ENCODE measurements at places on chromosomes 5 and 9. TPM values are rescaled to one million over a fixed set of nuclear protein-coding genes. Genes with fewer than 3 reads are reported as not detected.
A peak's percentile ranks its signal among the peaks of the same experiment; 100 is the strongest.

The CETN3 gene
- 111 TPM for total RNA-seq

The LCN1 gene
- not detected for total RNA-seq

- DNase-seq = no peak
Observed at GRCh38 chr9:129891569-129891968, 56.3 kb downstream of the USP20 start.

The ZBTB26 gene
- total RNA-seq = 4.5 TPM

- no peak for DNase-seq
Observed at GRCh38 chr9:128479262-128479661, 23.5 kb downstream of the ODF2 start.

DNA sequence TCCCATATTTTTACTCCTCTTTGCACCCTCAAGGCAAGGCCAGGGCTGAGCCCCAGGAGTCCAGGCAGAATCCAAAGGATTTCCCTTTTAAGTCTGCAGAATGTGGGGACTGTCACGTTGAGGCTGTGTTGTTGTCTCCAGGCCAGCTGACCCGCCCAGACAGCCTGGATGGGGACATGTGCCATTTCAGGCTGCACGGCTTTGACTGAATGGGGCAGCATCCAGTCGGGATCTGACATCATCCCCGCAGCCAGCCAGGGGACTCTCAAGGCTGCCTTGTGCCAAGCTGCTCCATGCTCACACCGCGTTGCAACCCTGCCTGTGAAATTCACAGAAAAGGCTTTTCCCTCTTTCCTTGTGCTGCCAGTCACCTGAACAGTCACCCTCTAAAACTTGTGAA is 2.2 kb upstream of the ZNF366 start:
- DNase-seq = no peak

The CCDC192 gene
- not detected for total RNA-seq

The GEMIN5 gene
- total RNA-seq = 28.6 TPM

DNA sequence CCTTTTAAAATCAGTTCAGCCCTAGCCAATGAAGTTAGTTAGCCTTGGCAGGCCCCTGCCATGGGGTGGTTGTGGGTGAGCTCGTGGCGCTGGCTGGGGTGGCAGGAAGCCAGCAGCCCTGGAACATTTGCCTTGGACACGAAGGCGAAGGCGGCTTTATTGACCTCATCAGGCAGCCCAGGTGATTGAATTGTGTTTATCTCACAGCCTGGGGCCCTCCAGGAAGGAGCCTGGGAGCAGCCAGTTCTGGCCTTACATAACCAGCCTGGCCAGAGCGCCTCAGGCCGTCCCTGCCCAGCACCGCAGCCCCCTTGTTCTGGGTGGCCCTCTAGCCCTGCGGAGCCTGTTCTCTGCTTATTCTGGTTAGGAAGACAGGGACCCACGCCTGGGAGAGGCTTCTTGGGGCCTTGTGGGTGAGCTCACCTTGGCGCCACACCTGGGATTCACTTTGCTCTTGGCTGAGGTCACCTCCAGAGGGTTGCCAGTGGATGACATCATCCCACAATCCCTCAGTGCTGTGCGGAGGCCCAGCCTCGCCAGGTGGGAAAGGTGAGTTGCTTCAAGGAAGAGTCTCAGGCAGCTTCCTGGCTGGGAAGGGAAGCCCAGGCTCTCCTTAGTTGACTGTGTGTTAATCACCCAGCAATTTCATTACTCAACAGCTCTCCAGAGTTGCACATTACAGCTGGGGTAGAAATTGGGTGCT is 54.4 kb upstream of the RPL26L1 start:
- peak; percentile 19 for DNase-seq

- DNase-seq = no peak
Observed at GRCh38 chr9:130089141-130089540, 35.4 kb downstream of the GPR107 start.

DNA sequence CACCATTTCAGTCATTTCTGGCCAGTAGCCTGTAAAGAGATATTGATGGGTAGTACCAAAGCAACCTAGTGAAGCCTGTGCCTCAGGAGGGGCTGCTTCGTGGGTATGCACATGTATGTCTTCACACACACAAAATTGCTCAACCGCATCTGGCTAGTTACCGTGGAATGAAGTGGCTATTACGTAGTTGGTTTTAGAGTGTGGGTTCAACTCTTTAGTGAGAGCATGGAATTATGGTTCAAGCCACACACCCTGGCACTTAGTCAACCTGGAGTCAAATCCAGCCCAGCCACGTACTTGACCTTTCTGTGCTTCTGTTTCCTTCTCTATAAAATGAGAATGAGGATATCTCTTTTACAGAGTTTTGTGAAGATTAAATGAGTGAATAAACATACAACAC is 174.9 kb downstream of the TTC39B start:
- no peak for DNase-seq

The TAF11L13 gene
- not detected for total RNA-seq

- DNase-seq = peak; percentile 23
Observed at GRCh38 chr5:160635046-160635445, 213.4 kb downstream of the PTTG1 start.

DNA sequence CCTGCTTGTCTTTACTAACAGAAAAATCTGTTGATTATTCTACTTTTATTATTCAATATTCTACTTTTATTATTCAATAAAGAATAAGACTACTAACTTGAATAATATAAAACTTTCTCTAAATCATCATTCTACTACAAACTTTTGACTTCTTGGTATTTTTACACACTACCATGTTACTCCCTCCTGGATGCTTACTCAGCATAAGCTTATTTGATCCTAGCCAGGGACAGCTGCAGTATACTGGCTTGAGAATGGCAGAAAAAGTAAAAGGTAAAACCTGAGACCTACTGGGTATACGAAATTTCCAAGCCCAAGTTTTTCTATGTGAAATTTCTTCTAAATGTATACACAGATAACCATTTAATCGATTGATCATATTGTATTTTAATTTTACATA is 26.1 kb downstream of the PGGT1B start:
- DNase-seq = no peak

DNA sequence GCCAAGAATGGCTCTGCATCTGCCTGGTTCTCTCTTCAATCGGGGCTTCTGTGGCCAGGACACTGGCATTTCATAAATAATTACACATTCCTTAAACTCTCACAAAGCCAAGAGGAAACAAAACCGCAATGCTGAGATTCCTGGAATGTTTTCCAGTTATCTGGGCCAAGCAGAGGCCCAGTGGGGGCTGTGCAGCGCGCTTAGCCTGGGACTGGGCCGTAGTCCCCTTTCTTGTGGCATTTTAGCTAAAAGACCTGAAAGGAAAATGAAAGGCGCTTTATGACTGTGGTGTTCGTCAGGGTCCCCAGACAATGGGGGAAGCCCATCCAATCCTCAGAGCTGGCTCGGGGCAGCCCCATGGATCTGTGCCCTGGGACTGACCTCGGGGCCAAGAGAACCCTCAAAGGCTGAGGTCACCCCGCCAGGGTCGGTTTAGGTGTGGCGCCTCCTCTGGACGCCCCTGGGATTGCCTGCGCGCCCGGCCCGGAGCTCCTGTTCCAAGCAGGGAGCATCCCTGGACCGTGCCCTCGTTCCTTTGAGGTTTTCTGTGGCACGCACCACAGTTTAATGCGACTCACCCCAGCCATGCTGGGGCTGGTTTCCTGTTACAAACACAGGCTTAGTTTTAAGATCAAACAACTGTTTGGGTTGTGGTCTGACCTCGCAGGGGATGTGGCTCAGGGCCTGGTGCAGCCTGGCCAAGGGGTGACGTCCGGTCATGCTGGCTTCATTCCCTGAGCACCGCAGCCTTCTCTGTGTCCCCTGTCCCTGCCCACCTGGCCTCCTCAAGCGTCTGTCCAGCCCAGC is 51.5 kb upstream of the NKD2 start:
- DNase-seq = peak; percentile 77

The PCDHB3 gene
- total RNA-seq = 0.27 TPM

The NUTM2G gene
- not detected for total RNA-seq

DNA sequence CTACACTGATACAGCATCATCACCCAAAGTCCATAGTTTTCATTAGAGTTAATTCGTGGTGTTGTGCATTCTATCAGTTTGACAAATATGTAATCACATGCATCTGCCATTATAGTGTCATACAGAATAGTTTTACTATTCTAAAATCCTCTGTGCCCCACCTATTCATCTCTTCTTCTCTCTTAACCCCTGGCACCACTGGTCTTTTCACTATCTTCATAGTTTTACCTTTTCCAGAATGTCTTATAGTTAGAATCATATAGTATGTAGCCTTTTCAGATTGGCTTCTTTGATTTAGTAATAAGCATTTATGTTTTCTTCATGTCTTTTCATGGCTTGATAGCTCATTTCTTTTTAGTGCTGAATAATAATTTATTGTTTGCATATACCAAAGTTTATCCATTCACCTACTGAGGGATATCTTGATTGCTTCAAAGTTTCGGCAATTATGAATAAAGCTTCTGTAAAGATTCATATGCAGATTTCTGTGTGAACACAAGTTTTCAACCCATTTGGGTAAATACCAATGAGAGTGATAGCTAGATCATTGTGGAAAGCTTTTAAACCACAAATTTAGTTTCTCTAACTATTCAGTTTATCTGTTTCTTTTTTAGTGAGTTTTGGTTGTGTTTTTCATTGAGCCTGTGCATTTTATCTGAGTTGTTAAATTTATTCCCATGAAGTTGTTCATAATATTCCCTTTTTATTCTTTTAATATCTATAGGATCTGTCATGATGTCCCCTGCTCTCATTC is 84.9 kb downstream of the RALGPS1 start:
- no peak for DNase-seq

Measured in HepG2 (cell line).